ENCODE measurements at places on chromosomes 1 and 21.

- DNase-seq = no peak
Observed at GRCh38 chr21:42067531-42068255, 3.4 kb upstream of the UMODL1 start.

GRCh38 chr1:41013796-41014195 is 7.7 kb downstream of the SLFNL1 start:
- no peak for DNase-seq

- no peak for DNase-seq
Observed at GRCh38 chr1:63268876-63269275, 53.5 kb upstream of the FOXD3 start.

DNA sequence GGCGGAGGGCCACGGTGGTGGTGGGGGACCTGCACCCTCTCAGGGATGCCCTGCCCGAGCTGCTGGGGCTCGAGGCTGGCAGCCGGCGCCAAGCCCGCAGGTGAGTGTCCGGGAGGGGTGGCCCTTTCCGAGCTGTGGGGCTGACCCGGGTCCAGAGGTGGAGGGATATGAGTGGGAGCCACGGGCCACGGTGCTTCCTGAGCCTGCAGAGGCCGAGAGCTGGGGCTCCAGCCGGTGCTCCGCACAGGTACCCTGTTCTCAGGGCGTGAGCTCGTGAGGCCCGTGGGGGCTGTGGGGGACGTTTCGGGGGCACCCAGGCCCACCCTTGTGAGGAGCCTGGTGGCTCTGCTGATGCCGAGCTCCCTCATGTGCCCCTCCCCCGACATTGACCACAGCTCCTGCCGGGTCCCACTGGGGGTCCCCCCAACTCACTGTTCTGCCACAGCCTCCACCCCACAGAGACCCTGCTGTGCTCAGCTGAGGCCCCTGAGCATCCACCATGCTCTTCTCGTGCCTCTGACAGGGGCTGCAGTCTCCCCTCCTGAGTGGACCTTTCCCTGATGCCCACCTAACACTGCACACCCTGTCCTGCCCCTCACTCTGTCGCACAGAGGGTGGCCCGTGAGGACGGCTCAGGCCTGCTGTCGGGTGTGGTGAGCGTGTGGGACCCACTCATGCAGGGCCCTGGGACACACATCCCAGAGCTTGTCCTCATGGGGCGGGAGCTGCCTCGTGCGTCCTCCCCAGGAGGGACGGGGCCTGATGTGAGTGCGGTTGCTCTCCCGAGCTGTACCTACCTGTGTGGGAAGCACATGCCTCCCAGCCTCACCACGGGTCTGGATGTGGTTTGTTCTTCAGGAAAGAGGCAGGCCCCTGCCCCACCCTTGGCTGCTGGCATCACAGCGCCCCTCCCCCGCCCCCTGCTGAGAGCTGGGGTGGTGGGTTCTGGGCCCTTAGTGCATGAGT is 27.5 kb downstream of the SLX9 start:
- DNase-seq = no peak

DNA sequence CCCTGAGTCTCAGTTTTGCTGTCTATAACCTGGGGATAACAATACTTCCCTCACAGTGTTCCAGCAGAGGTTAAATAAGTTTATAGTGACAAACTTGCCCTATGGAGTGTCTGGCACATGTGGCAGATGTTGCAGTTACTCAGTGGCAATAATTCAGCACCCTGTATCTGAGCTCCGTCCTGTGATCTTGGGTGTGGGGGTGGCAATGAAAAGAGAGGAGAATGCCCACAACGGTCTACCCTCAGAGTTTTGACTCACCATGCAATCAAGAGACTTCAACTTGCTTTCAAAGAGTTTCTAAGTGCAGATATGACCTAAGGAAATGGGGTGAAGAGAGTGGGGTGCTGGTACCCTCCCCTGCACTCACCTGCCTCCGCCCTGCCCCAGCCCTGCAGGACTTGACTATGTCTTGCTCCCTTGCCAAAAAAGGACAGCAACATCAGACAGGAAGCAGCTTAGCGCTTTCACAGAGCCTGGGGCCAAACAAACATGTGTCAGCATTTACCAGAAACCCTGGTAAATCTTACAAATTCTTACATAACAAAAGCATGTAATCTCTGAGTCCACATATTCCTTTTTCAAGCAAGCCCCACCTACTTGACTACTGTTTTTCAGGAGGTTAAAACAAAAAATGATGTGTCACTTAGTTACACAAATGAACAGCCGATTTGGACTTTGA is 185.1 kb upstream of the CAMK1G start:
- DNase-seq = peak; percentile 91

DNA sequence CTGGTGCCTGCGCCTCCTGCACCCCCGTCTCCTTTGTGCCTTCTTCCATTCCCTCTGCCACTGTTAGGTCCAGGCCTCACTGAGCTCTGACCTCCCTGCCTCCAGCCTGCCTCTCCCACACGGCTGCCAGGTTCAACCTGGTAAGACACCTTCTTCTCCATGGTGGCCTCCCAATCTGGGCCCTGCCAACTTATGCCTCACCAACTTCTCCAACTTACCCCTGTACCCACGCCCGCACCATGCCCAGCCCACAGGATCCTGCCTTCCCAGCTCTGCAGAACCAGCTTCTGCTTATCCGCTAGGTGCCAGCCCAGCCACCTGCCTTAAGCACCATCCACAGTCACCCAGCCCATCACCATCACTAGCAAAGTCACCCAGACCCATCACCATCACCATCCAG is 37.2 kb downstream of the PDE9A start:
- DNase-seq = no peak

DNA sequence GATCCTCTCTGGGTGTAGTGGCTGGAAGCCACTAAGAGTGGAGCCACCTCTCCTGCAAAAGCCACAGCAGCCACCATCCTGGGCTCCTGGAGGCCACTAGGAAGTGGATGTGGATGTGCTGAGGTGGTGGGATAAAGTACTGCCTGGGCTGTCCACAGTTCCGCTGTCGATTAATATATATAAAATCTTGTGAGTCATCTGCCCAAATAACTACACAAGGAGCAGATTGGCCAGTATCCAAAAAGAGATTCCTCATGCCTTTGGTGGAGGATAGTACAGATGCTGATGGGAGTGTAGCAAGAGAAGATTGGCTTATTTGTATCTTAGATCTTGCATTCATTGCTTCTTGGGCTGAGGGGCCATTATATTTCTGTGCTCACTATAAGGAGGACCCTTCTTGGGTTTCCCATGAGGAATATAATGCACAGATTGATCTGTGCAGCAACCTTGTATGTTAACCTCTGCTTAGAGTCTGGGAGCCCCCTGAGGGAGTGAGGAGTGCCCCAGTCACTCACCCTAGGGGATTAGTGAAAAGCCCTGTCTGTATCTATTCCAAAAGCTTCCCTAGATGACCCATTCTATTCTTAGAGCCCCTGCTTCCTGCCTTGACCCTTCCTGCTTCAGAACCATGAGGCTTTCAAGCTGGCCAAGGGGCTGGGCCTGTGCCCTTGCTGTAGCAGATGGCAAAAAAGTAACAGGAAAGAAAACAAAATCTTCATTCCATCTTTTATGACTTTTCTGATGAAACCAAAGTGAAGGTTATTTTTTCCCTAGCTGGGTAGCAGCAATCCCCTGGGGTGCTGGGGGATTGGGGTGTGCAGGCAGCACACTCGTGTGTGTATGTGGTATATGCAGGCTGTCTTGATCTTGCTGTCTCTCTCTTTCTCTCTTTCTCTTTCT is 31.7 kb downstream of the RCSD1 start:
- DNase-seq = peak; percentile 85

GRCh38 chr1:182515556-182515955 is 65.6 kb downstream of the RGSL1 start:
- no peak for DNase-seq

Measured in GM04504 (cell line).